ENCODE measurements at places on chromosomes 13 and 19.

DNA sequence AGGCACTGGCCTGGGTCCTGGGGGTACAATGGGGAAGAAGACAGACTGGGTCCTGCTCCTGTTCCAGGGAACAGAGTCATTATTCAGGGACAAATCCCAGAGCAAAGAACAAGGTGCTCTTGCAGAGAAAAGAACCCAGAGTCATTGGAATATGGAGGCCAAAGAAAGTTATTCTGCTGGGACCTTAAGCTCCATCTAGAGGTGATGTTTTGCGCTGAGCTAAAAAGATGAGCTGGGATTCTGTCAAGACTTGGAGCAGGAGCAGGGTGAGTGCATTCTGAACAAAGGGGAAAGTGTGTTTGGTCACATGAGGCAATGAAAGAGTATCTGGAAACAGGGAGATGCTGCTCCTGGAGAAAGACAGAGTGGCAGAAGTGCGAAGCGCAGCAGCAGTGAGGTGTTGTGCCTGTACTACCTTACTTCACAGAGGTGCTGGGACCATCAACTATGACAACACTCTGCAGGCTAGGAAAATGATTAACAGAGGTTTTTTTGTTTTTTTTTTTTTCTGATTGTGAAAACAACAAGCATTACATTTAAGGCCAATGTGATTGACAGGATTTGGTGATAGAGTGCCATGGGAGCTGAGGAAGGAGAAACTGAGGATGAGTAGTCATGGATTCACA, 95.3 kb upstream of the TNFSF11 start:
- DNase-seq, result no peak

GRCh38 chr19:10390652-10391286, 10.4 kb upstream of the TYK2 start:
- peak; percentile 58 for DNase-seq

- DNase-seq, result no peak
Measured at GRCh38 chr13:52804202-52804641, 44.2 kb downstream of the PCDH8 start.

DNA sequence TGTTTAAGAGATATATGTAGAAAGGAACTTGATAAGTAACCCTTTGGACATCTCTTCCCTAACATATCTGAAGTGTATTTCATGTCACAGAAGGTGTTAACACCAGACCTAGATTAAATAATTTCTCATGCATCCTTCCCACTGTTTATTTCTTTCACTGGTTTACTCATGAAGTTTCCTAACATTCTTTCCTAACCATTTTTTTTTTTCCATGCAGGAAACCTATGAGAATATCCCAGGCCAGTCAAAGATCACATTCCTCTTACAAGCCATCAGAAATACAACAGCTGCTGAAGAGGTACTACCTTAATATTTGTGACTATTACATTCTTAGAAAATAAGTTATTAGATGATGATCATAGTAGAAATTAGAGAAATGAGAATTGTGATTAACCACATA, 28.8 kb downstream of the IPO5 start:
- no peak for DNase-seq

DNA sequence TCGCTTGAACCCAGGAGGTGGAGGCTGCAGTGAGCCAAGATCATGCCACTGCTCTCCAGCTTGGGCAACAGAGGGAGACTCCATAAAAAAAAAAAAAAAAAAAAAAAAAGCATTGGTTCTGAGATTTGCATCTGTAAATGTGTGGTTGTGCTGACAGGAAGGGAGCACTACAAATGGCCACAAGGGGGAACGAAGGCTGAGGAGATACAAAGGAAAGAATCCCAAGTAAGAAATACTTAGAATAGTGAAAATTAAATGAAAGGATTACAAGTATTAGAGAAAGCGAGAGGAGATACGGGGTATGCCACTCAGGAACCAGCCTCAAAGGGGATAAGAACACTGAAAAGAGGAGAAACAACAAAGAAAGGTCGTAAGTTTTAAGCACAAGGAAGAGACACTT, 284.9 kb downstream of the KLF12 start:
- no peak for DNase-seq

- DNase-seq, result no peak
Measured at GRCh38 chr13:33310245-33311038, 24.9 kb upstream of the STARD13 start.

GRCh38 chr19:5526691-5527090, 41.1 kb downstream of the TINCR start:
- no peak for DNase-seq

- DNase-seq, result no peak
Measured at GRCh38 chr19:39814595-39814994, 19.4 kb downstream of the DYRK1B start.

GRCh38 chr13:50616101-50616500, 227.4 kb downstream of the DLEU7 start:
- DNase-seq, result no peak

DNA sequence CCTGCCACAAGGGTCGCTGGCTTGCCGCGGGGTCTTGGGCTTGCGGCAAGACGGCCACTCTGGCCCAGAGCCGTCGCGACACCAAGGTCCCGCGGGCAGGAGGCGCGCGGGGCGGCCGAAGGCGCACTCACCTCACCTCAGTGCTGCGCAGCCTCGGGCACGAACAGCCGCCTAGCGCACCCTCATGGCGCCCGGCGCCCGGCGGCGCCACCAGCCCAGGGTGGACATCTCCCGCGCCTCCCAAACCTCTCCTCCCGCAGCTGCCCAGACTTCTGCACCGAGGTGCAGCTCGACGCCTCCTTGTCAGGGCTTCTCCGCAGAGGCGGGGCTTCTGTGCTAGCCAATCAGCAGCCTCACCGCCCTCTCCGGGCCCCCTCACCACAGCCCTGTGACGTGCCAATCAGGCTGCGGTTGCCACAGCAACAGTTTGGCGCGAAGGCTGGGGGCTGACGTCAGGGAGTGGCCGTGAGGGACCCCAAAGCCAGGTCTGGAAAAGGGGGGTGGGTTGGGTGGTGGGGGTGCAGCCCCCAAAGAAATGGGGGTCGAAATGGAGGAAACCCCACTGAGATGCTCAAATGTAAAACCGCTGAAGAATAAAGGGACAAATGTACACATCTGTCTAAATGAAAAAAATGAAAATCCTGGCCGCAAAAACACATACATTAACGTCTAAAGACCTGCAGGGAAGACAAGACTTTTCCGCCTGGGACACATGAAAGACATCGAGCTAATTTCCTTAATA, at the start of the genes PEG3 and ZIM2:
Gene PEG3, minus strand, starts transcription at position 276 of the 742 bp plus-strand sequence. CDS start 16,071 bp downstream, outside the sequence.
Gene ZIM2, minus strand, starts transcription at position 276 of the 742 bp plus-strand sequence. CDS start 16,449 bp downstream, outside the sequence.
- no peak for DNase-seq

DNA sequence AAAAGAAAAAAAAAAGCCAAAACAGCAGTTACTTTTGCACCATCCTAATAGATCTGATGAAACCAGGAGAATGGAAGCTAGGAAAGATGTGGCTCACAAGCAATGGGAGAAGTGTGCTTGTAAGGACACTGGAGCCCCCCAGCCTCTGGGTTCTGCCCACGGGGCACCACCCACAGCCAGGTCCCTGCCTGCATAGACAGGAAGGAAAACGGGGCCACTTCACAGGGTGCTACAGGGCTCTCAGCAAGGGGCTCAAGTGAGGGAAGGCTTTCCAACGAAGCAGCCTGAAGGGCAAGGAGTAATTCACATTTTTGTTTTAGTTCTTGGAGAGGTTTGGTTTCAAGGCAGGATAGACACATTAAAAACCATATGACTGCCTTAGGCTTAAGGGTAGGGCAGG, 42.7 kb downstream of the BRD4 start:
- no peak for DNase-seq

GRCh38 chr13:110696776-110697175, 9.1 kb downstream of the CARS2 start:
- no peak for DNase-seq

DNA sequence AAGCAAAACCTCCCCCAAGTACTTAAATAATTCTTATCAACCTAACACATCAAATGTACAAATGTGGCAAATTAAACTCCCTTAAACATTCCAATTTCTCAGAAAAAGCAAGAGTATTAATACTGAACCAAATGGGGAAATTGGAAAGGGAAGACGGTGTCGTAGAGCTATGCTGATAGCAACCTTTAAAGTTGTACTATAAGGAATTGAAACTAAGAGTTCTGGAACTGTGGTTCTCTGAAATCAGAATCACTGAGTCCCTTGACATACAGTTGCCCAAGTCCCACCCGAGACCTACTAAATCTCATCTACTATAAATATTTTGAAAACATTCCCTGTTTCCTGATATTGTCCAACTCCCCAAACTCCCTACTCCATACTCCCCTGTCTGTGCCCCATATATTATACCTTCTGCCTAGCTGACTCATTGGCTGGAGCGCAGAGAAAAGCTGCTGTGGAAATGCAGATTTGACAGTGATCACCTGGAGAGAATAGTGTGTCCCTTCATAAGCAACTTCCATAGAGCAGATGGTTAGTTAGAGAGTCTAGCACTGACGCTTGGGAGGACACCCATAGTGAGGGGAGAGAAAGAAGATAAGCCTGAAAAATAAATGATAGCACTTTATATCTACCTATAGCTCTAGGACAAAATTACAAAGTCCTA, 51.4 kb upstream of the ITM2B start:
- DNase-seq, result no peak

- no peak for DNase-seq
Measured at GRCh38 chr19:5530701-5531100, 37.1 kb downstream of the TINCR start.

GRCh38 chr19:45076851-45077730, 813 bp upstream of the ZNF296 start:
- DNase-seq, result no peak

DNA sequence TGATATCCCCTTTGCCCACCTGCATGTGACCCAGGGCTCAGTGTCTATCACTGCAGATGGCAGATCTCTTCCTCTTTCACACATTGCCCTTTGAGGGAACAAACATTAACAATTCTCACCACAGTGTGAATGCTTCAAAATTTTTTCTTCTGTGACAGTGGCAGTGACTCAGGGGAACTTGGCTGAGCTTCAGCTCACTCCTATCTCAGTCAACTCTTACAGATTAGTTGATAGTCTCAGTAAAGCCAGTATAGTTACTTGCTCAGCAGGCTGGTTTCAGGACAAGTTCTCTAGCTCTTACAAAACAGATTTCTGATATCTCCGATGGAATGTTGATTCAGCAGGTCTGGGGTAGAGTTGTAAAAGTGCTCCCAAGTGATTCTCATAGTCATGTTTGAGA, 166.9 kb downstream of the DLEU7 start:
- no peak for DNase-seq

- DNase-seq, result no peak
Measured at GRCh38 chr19:44662691-44663385, 8.4 kb upstream of the CEACAM19 start.

GRCh38 chr13:28423010-28423409, 71.9 kb downstream of the FLT1 start:
- DNase-seq, result no peak

GRCh38 chr19:4014541-4015491, 7.3 kb downstream of the PIAS4 start:
- peak; percentile 32 for DNase-seq

GRCh38 chr13:66994097-66994496, 236.0 kb downstream of the PCDH9 start:
- no peak for DNase-seq

DNA sequence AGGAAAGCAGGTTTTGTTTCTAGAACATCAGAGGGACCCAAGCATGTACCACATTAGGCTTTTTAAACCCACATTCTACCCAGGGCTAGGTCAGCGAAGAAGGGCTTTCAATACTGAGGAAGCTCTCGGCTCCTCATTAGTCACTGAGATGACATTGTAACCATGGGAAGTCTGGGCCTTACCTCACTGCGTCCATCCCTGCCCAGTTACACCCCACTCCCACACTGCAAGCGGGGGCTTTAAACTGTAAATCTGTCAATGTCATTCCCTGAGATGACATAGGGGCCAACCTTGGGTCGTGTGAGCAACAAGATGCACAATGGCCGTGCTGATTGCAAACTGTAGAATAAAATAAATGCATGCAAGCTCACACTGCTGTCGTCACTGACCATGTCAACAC, 21.7 kb upstream of the TFDP1 start:
- no peak for DNase-seq

- no peak for DNase-seq
Measured at GRCh38 chr19:2345794-2346663, 14.0 kb upstream of the TMPRSS9 start.

- no peak for DNase-seq
Measured at GRCh38 chr13:33636955-33637670, 180.8 kb upstream of the RFC3 start.

GRCh38 chr19:955803-956765, 28.1 kb upstream of the WDR18 start:
- no peak for DNase-seq

- DNase-seq, result no peak
Measured at GRCh38 chr13:33026489-33027152, 10.4 kb downstream of the KL start.

- no peak for DNase-seq
Measured at GRCh38 chr13:97111756-97112155, 110.4 kb upstream of the MBNL2 start.

GRCh38 chr13:105996391-105997025, 539.0 kb downstream of the EFNB2 start:
- no peak for DNase-seq

GRCh38 chr13:77696006-77696878, 1.2 kb upstream of the SLAIN1 start:
- DNase-seq, result no peak

GRCh38 chr13:76027131-76027530, 391.0 kb downstream of the LMO7 start:
- no peak for DNase-seq

DNA sequence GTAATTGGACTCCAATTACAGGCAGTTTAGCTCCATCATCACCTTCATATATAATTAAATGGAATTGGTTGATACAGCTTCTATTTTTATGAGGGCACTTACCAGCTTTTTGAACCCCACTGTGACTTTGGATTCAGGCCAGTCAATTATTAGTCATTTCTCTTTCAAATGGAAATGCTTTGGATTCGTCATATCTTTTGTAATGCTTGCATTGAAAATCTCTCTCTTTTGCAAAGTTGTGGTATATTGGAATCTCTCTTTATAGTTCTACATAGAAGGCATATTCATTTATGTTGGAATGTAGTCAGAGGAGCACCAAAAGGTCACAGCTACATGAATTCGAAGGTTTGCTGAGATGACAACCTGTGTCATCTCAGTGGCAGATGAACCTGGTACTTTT, 1074.3 kb upstream of the SLC10A2 start:
- no peak for DNase-seq

- DNase-seq, result no peak
Measured at GRCh38 chr13:83943530-83944279, 61.4 kb upstream of the SLITRK1 start.

- no peak for DNase-seq
Measured at GRCh38 chr13:69980799-69981198, 126.8 kb upstream of the ATXN8OS start.

GRCh38 chr13:73715114-73715910, 418.9 kb downstream of the KLF12 start:
- DNase-seq, result peak; percentile 68

GRCh38 chr19:29878973-29879654, 62.9 kb upstream of the URI1 start:
- DNase-seq, result no peak

GRCh38 chr13:45441633-45442032, 23.1 kb upstream of the COG3 start:
- no peak for DNase-seq

GRCh38 chr19:51111606-51112005, 3.4 kb upstream of the CTU1 start:
- no peak for DNase-seq

- no peak for DNase-seq
Measured at GRCh38 chr13:98365302-98365701, 188.2 kb upstream of the RNF113B start.
